ENCODE measurements at places on chromosomes 6 and 20. TPM values are rescaled to one million over a fixed set of nuclear protein-coding genes. Genes with fewer than 3 reads are reported as not detected.

Gene SIGLEC1
- 0.20 TPM for total RNA-seq

Gene OR2B6
- not detected for total RNA-seq

Gene COL21A1
- total RNA-seq: not detected

Gene PNLDC1
- total RNA-seq: 0.42 TPM
